Dorsolateral prefrontal cortex (tissue), 122 donors: ENCODE measurements at places on chromosomes 3 and 15. TPM values are rescaled to one million over a fixed set of nuclear protein-coding genes. Genes with fewer than 3 reads are reported as not detected.

DNA sequence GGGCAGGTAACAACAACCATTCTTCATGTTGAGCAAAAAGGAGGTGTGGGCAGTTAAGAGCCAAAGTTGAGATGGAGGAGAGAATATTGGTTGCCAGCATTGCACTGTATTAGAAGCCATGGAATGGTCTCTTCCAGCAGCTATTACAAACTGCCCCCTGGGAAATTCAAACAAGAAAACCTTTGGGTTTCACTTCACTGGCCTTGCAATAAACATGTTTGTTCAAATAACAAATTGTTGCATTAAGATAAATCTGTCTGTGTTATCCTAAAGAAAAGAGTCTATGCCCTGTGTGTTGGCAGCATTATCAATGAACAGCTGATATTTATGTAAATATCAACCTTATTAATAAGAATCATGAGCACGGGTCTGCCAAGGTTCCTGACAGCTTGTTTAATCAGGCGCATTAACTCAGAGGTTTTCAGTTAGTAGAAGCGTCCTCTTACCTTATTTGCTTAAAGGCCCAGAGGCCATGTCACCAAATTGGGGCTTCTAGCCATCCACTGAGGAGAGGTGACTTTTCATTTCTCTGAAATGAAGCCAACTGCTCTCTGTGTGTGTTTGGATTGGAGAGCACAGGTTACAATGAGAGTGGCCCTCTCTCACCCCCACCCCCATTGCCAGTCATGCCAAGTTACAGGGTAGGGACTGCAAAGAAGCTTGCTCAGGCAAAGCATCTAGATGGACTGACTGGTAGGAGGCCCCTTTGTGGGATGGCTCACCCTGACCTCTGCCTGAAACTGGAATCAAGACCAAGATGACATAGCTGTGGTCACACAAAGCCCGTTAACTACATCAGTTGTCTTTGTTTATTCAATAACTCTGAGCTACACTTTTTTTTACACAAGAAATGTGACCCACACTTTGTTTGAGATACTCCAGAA, 10.5 kb downstream of the FILIP1L start:
- DNase-seq, result no peak

STAB1 gene
- total RNA-seq, result 32.2 TPM

PROS1 gene
- 9.6 TPM for total RNA-seq

SUMF1 gene
- total RNA-seq, result 22.5 TPM
